ENCODE measurements at places on chromosomes 1 and 21.

- peak; percentile 46 for DNase-seq
These were observed 83.9 kb downstream of the FASLG start for GRCh38 chr1:172742599-172743500.

GRCh38 chr1:116418091-116418830 lies 45.2 kb downstream of the ATP1A1 start:
- DNase-seq, result peak; percentile 89

GRCh38 chr1:167198518-167199133 lies 22.1 kb upstream of the POU2F1 start:
- no peak for DNase-seq

DNA sequence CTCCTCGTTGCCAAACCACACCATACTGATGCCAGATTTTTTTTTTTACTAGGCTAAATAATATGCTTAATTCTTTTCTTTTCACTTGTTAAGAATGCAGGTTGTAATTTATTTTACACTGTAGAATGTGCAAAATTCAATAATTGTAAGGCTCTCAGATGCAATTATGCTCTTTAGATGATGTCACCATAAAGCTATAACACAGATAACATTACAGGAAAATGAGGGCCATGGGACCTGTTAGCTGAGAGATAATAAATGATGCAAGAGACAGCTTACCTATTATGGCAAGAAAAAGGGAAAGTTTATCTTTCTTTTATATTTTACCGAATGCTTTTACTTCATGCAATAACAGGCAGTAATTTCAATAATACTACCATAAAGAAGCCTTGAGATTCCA lies 35.4 kb downstream of the CHRM3 start:
- no peak for DNase-seq

- no peak for DNase-seq
These were observed 306.6 kb downstream of the PCP4 start for GRCh38 chr21:40173816-40174215.

GRCh38 chr1:59972216-59972927 lies 45.8 kb upstream of the CYP2J2 start:
- no peak for DNase-seq

- no peak for DNase-seq
These were observed 10.2 kb downstream of the TLCD4 start for GRCh38 chr1:95127380-95127779.

- no peak for DNase-seq
These were observed 12.7 kb downstream of the GABRD start for GRCh38 chr1:2031546-2032540.

GRCh38 chr21:41817877-41818855 lies 51.3 kb upstream of the RIPK4 start:
- DNase-seq, result no peak

DNA sequence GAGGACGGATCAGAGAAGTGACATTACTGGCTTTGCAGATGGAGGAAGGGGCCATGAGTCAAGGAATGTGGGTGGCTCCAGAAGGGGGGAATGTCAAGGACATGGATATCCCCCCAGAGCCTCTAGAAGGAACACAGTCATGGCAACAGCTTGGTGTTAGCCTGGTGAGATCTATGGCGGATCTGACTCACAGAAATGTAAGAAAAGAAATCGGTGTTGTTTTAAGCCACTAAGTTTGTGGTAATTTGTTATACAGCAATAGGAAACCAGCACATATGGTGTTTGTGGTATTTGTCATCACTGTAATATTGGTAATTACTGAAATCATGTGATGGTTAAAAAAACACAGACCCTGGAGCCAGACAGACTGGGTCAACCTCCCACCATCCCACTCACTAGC lies 236.2 kb downstream of the SETD4 start:
- no peak for DNase-seq

DNA sequence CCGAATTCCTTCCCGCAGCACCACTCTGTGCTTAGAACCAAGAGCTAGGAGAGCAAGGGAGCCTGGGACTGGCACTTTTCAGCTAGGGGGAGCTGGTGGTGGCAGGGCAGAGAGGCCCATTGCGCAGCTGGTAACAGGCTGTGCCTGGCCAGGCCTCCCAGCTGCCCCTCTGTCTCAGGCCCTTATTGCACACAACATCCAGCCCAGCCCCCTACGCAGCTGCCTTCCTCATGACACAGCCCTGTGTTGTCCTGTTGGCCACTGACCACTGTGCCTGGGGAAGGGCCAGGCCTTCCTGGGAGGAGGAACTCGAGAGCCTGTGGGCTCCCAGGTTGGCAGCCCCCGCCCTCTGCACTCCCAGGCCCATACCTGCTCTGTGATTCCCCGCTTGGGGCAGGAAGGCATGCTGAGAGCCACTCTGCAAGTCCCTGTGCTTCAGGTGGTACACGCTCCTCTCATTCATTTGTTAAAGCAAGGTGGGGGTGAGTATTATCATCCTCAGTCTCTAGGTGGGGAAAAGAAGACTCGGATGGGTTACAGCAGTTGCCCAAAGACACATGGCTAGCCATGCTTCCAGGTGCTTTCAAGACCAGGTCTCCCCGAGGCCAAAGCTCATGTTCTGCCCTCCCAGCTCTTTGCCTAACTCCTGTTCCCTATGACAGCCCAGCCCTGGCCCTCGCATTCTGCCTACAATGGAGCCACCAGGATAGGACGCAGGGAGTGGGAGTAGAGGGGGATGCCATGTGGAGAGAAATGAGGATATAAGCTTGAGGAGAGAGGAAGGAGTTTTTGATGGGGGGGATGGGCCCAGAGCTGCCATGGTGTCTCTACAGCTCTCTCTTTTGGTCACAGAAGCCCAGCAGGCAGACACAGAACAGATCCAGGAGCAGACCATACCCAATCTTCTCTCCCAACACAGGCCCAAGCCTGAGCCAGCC lies 81.8 kb downstream of the TMEM53 start:
- no peak for DNase-seq

- DNase-seq, result peak; percentile 60
These were observed 68.8 kb upstream of the WDR26 start for GRCh38 chr1:224503161-224504118.

DNA sequence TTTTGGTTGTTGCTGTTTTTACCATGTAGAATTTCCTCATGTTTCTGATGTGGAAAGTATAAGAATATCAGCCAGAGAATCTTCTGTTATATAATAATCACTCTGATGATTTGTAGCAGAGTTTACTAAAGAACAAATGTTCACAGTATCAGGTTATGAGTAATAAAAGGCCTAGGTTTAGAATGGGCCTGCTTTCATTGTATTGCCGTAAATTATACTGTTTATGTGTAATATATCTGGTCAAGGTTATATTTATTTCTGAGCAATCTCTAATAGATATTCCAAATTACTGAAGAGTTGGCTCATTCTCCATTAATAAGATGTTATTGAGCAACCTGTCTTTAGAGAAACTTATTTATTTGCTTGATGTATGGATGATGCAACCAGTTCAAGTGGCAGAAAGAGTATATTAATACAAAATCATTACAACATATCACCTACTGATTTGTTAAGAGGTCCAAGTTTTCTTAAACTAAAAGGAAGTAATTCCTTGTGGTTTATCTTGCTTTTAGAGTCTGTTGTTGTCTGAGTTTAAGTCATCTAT lies 649.4 kb upstream of the CXADR start:
- no peak for DNase-seq

- DNase-seq, result no peak
These were observed 28.6 kb upstream of the PRSS38 start for GRCh38 chr1:227786673-227787512.

DNA sequence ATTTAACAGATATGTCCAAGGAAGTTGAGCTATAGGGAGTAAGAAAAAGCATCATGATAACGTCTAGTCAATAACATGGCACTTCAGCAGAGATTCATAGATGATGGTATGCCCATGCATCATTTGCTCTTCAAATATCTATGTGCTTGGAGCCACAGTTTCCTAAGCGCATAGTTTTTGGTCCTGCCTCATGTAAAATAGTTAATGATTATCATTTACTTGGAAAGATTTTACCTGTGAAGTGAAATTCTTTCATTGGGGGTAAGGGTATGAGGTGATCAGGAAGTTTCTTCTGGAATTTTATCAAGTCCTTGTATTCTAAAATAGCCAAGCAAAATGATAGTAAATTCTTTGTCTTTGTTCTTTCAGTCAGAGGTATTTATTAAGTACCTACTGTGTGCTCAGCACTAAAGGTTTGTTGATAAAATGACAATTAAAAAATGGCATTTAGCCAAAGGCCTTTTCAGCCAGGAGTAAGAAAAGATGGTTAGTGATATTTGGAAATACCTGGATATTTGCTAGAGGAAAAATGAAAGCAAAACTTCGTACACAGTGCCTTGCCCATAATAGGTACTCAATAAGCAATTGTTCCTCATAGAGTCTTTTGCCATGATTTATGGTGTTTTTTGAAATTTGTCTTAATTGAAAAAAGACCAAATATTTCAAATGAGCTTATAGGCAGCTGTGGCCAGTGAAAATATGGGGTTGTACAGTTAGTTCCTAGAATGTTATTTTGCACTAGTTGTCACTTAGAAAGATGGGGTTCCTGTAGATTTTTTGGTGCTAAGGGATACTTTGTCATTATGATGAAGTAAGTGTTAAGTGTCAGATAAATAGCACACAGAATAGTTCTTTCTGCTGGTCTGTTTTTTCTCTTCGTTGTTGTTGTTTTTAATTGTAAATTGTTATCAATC lies 13.1 kb downstream of the PDIK1L start:
- DNase-seq, result no peak

- DNase-seq, result no peak
These were observed 30.4 kb downstream of the TRIM11 start for GRCh38 chr1:228376262-228376628.

DNA sequence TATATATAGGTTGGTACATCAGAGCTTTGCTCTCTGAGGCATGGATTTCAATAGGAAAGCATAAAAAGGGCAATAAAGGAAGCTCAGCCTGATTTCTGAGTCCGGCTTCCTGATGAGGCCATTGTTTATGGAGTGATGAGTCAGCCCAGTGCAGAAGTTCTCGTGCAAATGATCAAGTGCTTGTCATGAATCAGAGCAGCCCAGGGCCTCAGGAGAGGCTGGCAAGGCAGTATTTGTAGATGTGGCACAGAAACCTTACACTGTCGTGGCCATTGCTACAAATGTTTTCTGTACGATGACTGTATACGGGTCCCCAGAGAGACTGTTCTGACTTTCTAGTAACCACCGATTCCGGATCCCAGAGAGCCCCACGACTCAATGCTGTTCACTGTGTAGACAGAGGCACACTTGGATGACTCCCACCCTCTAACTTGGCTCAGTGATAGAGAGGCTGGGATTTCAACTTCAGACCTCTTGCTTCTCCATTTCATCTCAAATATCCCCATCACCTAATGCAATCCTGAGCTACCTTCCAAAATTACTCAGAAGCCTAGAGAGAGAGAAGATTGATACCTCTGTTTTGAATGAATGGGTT lies 26.8 kb downstream of the UMODL1 start:
- DNase-seq, result no peak

DNA sequence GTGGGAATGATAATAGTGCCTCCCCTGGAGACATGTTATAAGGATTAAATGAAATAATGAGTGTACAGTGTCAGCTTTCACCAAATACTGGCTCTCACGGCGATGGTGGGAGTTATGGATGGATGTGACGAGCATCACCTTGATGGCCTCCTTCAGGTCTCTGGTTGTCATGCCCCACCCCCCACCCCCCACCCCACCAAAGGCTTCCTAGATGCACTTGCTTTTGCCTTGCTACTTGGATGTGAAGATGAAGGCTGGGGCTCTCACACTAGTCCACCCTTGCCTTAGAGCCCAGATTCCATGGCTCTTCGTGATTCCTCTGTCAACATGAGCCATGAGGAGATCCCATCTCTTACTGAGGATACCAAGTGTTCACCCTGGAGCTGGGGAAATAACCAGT lies 412.3 kb downstream of the NPHP4 start:
- DNase-seq, result no peak

- DNase-seq, result no peak
These were observed 50.9 kb downstream of the S100B start for GRCh38 chr21:46553993-46554392.

DNA sequence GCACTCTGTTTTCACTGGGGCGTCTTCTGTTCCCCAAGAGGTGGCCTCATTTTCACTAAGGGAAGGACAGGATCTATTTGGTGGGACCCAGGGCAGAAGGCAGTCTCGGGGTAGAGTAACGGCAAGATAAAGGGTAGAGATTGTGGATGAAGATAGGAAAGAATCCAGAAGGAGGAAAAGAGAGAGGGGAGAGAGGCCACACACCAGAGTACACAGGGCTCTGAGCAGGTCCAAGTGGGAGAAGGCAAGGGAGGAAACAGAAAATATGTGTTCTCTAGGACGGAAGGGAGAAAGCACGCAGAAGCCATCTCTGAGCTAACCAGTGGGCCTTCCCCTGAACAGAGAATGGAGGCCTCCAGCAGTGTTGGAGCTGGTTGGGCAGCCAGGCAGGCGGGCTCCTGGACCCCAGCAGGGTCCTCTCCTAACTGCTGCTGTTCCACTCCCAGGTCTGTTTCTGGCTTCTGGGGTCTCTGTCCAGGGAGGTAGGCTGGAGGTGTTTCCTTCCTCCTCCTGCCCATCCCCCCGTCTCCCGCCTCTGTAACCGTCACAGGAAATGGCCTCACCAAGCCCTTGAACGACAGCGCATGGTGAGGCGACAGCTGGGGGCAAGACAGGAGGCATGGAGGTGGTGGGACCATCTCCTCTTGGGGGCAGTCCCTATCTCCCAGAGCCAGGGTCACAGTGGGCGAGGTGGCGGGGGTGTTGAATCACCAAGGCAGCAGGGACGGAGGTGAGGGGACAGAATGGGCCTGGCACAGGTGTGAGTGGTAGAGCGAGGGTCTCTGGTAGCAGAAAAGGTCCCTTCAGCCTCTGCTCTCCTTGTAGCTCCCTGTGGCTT lies 649 bp downstream of the PTPN7 start:
- peak; percentile 81 for DNase-seq

DNA sequence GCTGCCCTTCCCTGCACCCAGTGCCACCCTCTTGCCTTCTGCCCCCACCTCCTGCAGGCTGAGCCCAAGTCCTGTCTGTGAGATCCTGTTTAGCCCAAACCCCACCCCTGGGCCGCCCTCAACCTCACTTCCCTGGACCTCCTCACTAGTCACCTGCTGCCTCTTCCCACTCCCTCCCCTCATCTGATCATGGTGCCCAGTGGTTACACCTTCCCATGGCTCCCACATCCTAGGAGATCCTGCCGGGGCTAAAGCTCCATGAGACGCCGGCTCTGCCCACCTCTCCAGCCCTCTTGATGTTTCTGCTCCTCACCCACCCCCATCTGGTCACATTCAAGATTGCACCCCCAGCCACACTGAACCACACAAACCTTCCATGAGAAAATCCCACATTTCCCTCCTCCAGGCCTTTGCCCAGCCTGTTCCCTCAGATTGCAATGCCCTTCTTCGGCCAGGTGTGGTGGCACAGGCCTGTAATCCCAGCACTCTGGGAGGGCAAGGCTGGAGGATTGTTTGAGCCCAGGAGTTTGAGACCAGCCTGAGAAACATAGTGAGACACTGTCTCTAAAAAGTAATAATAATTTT lies 17.0 kb downstream of the TTC39A start:
- no peak for DNase-seq

DNA sequence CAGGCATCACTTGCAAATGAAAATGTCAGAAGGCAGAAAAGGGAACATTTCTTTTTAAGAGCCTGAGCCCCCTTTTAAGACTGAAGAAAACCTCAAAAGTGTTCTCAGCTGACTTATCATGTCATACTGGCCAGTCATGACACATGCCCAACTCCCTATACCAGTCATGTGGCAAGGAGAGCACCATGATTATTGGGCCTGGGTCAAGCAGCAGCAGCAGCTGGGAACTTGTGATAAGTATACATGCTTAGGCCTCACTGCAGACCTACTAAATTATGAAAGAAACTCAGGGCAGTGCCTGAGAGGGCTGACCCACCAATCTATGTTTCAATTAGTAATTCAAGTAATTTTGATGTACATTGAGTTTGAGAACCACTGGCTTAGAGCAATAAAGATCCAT lies 8.6 kb downstream of the RO60 start:
- no peak for DNase-seq

All from activated CD4-positive, alpha-beta T cell treated with anti-CD3 and anti-CD28 coated beads, Interleukin-2, Interleukin-4, amounts not matched to agents 100 ng/mL and 50 ng/mL, durations not matched to agents 16 hours and 8 hours (primary cell).